Neural crest cell (in vitro differentiated cells): ENCODE measurements at places on chromosomes 3 and 15. TPM values are rescaled to one million over a fixed set of nuclear protein-coding genes. Genes with fewer than 3 reads are reported as not detected.

Gene TP53BP1
- 99.5 and 103 TPM in 2 replicates for total RNA-seq

- no peak overlapping the region for H3K27ac ChIP-seq
- peaks cover 45% of the 10 kb centered on the region for H3K27me3 ChIP-seq
- DNase-seq: no peak
- no peaks in the 10 kb centered on the region for H3K36me3 ChIP-seq
These were observed 196.4 kb downstream of the CADPS start for GRCh38 chr3:62678841-62679240.

- H3K36me3 ChIP-seq: no peaks in the 10 kb centered on the region
- peaks cover 29% of the 10 kb centered on the region for H3K4me1 ChIP-seq
- no peak within 1 kb of the TSS for H3K27ac ChIP-seq
- peak within 1 kb of the TSS; percentile 62 for H3K4me3 ChIP-seq
- DNase-seq: peak; percentile 24
These were observed at the start of gene HAPLN3 for GRCh38 chr15:88894819-88895767. HAPLN3 (minus strand) TSS chr15:88895544; CDS start chr15:88887298, 8,246 bp downstream.

- H3K4me1 ChIP-seq: peaks cover 8% of the 10 kb centered on the region
- no peak for DNase-seq
- peaks cover 20% of the 10 kb centered on the region for H3K27me3 ChIP-seq
- no peak overlapping the region for H3K4me3 ChIP-seq
- H3K36me3 ChIP-seq: no peaks in the 10 kb centered on the region
- no peak overlapping the region for H3K27ac ChIP-seq
These were observed 21.3 kb upstream of the RFTN1 start for GRCh38 chr3:16534640-16535262.

GRCh38 chr15:101276501-101277037 is 716 bp downstream of the SELENOS start:
- peaks cover 15% of the 10 kb centered on the region for H3K36me3 ChIP-seq
- peaks cover 12% of the 10 kb centered on the region for H3K4me1 ChIP-seq
- peak overlapping the region; percentile 94 for H3K4me3 ChIP-seq
- H3K27ac ChIP-seq: peak overlapping the region; percentile 89

DNA sequence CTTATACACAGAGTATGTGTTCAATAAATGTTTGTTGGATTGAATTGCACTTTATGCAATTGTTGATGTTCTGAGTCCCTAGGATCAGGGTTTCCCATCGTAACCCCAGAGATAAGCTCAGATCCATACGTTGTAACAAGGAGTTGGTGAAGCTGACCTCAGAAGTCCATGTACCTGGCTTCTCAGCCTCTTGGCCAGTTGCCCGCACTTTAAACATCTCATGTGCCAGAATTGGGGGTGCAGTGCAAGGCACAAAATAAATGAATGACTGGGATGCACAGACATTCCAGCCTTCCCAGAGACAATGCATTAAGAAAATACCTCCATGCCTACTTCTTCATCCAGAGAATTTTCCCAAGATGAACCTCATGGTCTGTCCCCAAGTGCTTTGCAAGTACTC is 142.9 kb upstream of the IL12A start:
- H3K4me3 ChIP-seq: no peak overlapping the region
- peaks cover 72% of the 10 kb centered on the region for H3K4me1 ChIP-seq
- DNase-seq: no peak
- no peak overlapping the region for H3K27ac ChIP-seq
- peaks cover 14% of the 10 kb centered on the region for H3K36me3 ChIP-seq

DNA sequence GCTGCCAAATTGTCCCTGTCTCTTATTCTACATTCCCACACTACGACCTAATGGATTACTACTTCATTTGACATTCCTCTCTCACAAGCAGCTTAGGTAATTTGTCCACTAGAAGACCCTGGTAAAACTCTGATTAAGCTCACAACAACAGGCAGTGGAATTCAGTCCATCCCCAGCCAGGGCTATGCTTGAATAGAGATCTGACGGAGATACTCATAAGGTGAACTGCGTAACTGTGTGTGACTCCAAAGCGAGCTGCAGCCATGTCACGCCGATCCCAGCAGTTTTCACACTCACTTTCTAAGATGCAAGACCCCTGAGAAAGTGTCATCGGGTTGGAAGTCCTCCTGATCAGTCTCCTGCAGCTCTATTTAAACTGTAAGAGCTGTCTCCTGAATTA is 25.7 kb upstream of the ROBO2 start:
- no peaks in the 10 kb centered on the region for H3K27me3 ChIP-seq
- no peak for DNase-seq
- no peaks in the 10 kb centered on the region for H3K36me3 ChIP-seq
- H3K4me3 ChIP-seq: no peak overlapping the region
- no peak overlapping the region for H3K27ac ChIP-seq
- H3K4me1 ChIP-seq: no peaks in the 10 kb centered on the region

Gene GPR62
- 0.18 and 0.23 TPM in 2 replicates for total RNA-seq

DNA sequence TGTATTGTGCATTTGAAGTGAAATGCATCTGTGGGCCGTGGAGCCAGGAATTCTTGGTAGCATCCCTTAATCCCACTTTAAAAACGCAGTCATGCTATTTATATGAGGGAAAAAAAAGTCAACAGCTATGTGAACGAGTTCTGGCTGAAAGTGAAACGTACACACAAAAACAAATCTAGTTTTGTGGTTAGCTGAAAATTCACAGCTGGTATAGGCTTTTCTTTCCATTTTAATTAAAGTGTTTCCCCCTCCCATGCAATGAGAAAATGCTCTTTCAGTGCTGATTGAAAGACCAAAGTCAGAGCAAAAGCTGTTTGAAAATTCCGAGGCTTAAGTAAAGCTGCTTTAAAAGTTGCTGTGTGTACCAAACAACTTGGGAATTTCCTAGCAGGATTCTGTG is 297.4 kb downstream of the PLCL2 start:
- H3K4me3 ChIP-seq: no peak overlapping the region
- DNase-seq: no peak
- no peaks in the 10 kb centered on the region for H3K27me3 ChIP-seq
- H3K36me3 ChIP-seq: peaks cover 5% of the 10 kb centered on the region
- no peak overlapping the region for H3K27ac ChIP-seq
- H3K4me1 ChIP-seq: peaks cover 4% of the 10 kb centered on the region

GRCh38 chr15:47614360-47615011 is 102.8 kb upstream of the SEMA6D start:
- H3K4me1 ChIP-seq: peaks cover 35% of the 10 kb centered on the region
- peak overlapping the region; percentile 17 for H3K27ac ChIP-seq
- no peak for DNase-seq
- no peaks in the 10 kb centered on the region for H3K36me3 ChIP-seq

- H3K4me1 ChIP-seq: no peaks in the 10 kb centered on the region
- no peaks in the 10 kb centered on the region for H3K27me3 ChIP-seq
- peaks cover 3% of the 10 kb centered on the region for H3K36me3 ChIP-seq
- no peak overlapping the region for H3K27ac ChIP-seq
- H3K4me3 ChIP-seq: no peak overlapping the region
These were observed 252.7 kb downstream of the EPHA3 start for GRCh38 chr3:89360156-89360555.

- no peak within 1 kb of the TSS for H3K27ac ChIP-seq
- H3K27me3 ChIP-seq: peaks cover 33% of the 10 kb centered on the region
- peak within 1 kb of the TSS; percentile 66 for H3K4me3 ChIP-seq
These were observed at the start of gene DLEC1 for GRCh38 chr3:38039101-38039898. DLEC1 (plus strand) TSS chr3:38039208; CDS start chr3:38039226, 18 bp downstream.

DNA sequence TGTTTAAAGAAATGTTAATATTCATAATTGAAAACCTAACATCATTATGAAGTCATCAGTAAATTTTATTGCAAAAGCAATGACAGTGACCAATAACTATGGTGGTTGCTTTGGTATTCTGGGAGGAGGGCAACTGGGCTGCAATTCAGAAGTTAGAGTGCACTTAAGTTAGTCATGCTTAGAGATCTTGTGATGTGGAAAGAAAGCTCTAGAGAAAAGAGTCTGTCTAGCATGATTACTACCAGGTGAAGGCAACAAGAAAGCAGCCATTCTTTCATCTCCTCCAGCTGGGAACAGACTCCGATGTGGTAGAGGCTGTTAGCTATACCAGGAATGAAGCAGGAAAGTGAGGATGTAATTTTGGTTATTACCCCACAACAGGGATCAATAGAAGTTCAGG is 625.6 kb downstream of the SI start:
- no peak for DNase-seq
- H3K27ac ChIP-seq: no peak overlapping the region
- no peaks in the 10 kb centered on the region for H3K4me1 ChIP-seq
- H3K36me3 ChIP-seq: no peaks in the 10 kb centered on the region
- no peak overlapping the region for H3K4me3 ChIP-seq

- H3K27ac ChIP-seq: peak overlapping the region; percentile 19
- peak overlapping the region; percentile 90 for H3K4me3 ChIP-seq
- peak; percentile 26 for DNase-seq
These were observed 960 bp upstream of the KLF13 start for GRCh38 chr15:31325595-31326155.

GRCh38 chr3:97958396-97958795 is 13.8 kb downstream of the RIOX2 start:
- no peak for DNase-seq
- H3K27ac ChIP-seq: no peak overlapping the region
- no peak overlapping the region for H3K4me3 ChIP-seq
- H3K36me3 ChIP-seq: peaks cover 5% of the 10 kb centered on the region

DNA sequence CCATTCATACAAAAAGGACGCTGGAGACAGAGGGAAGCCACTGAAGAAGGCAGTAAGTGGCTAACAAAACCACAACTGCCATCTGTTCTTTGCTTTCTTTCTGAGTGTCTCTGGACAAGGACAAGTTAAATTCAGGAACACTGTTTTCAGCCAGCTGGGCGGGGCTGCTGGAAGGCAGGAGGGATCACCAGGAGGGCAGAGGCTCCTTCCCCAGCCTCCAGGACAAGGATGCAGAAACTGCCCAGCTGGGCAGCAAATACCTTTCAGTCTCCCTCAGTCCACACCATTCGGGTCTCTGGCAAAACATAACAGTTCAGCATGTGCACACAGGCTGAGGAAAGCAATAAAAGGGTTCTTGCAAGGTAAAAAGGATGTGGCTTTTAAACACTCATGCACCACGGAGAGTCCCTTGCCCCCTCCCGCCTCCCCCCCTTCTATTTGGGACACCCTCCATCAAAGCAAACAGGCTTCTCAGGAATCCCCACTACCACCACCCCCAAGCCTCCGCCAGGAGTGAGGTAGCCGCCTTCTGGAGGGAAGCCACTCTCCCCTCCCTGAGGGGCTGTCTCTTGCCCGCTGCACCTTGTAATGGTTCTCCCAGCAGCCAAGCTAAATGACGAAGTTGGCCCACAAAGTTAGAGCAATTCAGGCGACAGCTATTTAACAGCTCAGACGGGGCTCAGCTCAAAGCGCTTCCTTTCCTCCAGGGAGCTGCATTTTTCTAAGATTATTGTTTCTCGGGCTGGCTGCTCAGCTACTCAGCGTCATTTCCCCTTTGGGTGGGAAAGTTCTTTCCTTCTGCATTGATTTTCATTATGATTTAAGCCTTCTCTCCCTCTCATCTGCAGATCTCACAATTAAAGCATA is 3.8 kb downstream of the HEG1 start:
- peaks cover 6% of the 10 kb centered on the region for H3K36me3 ChIP-seq
- H3K27me3 ChIP-seq: peaks cover 23% of the 10 kb centered on the region
- peak overlapping the region; percentile 89 for H3K27ac ChIP-seq
- H3K4me1 ChIP-seq: peaks cover 55% of the 10 kb centered on the region
- no peak for DNase-seq
- peak overlapping the region; percentile 95 for H3K4me3 ChIP-seq

Gene PCLAF
- total RNA-seq: 84.3 and 88.4 TPM in 2 replicates

DNA sequence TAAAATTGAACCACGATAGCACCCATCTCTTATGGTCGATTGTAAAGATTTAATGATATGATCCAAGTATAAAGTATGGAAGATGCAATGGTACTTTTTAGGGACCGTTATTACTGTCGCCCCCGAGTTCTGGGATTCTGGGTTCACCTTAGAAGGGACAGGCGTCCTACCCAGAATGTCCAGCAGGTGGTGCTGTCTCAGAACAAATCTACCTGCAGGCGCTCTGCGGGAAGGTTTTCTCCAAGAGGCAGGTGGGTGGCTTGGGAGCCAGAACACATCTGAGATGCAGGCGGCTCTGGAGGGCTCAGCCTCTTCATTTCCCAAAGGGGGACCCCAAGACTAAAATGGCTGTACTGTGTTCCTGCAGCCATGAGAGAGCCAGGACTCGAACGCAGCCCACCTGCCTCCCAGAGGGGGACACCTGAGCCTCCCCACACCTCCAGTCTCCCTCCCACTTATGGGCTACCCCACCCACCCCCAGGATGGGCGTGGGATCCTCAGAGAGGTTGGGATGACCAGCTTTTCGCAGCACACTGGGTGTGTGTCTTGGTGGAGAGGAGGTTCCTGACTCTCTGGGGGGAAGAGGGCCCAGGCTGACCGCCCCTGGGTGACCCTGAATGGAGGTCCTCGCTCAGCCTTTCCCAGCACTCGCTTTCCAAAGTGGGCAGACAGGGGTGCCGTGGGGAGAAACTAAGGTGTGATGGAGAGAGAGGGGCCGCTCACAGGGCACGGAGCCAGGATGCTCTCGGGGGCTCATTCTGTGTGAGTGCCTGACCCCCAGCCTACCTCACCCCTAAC is 28.1 kb upstream of the CORO2B start:
- DNase-seq: peak; percentile 81
- H3K27me3 ChIP-seq: peaks cover 13% of the 10 kb centered on the region
- H3K4me3 ChIP-seq: no peak overlapping the region
- peaks cover 10% of the 10 kb centered on the region for H3K4me1 ChIP-seq
- H3K36me3 ChIP-seq: no peaks in the 10 kb centered on the region

- DNase-seq: no peak
- H3K36me3 ChIP-seq: peaks cover 11% of the 10 kb centered on the region
- no peak overlapping the region for H3K4me3 ChIP-seq
- H3K27ac ChIP-seq: no peak overlapping the region
- no peaks in the 10 kb centered on the region for H3K4me1 ChIP-seq
- H3K27me3 ChIP-seq: no peaks in the 10 kb centered on the region
These were observed 259.2 kb downstream of the CPNE4 start for GRCh38 chr3:131775650-131776049.

DNA sequence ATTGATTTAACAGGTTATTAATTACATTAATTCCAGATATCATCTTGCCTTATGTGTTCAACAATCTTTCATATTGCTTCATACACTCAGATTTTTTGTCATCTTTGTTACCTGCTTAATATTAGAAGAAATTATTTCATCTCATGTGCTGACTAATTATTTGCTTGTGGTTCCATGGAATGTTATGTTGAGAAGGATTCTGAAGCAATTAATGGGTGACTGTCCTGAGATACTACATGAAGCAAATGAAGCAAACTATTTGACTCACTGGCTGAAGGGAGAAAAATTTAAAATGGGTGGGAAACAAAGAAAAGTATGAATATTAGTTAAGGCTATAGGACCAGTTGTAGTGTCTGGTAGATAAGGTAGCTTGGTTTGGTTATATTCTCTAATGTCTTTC is 443.8 kb upstream of the EPHA6 start:
- no peaks in the 10 kb centered on the region for H3K36me3 ChIP-seq
- H3K27ac ChIP-seq: no peak overlapping the region
- no peaks in the 10 kb centered on the region for H3K27me3 ChIP-seq
- no peaks in the 10 kb centered on the region for H3K4me1 ChIP-seq

- H3K36me3 ChIP-seq: peaks cover 15% of the 10 kb centered on the region
- no peak overlapping the region for H3K27ac ChIP-seq
- DNase-seq: no peak
- H3K27me3 ChIP-seq: no peaks in the 10 kb centered on the region
These were observed 1.1 kb upstream of the MAGEF1 start for GRCh38 chr3:184713040-184713355.

- no peak for DNase-seq
- H3K4me1 ChIP-seq: peaks cover 13% of the 10 kb centered on the region
- no peaks in the 10 kb centered on the region for H3K27me3 ChIP-seq
- no peak overlapping the region for H3K27ac ChIP-seq
- H3K4me3 ChIP-seq: no peak overlapping the region
- no peaks in the 10 kb centered on the region for H3K36me3 ChIP-seq
These were observed 60.5 kb downstream of the CERS3 start for GRCh38 chr15:100468285-100468684.

Gene TMCC1
- 35.4 and 36.9 TPM in 2 replicates for total RNA-seq

Gene TRPM1
- not detected in 2 replicates for total RNA-seq

- peaks cover 2% of the 10 kb centered on the region for H3K36me3 ChIP-seq
- H3K4me3 ChIP-seq: no peak overlapping the region
- H3K4me1 ChIP-seq: peaks cover 23% of the 10 kb centered on the region
- H3K27ac ChIP-seq: no peak overlapping the region
These were observed 40.3 kb downstream of the EIF4E3 start for GRCh38 chr3:71684757-71685386.
